Nephron progenitor cell (in vitro differentiated cells): ENCODE measurements at places on chromosomes 5 and 9.

DNA sequence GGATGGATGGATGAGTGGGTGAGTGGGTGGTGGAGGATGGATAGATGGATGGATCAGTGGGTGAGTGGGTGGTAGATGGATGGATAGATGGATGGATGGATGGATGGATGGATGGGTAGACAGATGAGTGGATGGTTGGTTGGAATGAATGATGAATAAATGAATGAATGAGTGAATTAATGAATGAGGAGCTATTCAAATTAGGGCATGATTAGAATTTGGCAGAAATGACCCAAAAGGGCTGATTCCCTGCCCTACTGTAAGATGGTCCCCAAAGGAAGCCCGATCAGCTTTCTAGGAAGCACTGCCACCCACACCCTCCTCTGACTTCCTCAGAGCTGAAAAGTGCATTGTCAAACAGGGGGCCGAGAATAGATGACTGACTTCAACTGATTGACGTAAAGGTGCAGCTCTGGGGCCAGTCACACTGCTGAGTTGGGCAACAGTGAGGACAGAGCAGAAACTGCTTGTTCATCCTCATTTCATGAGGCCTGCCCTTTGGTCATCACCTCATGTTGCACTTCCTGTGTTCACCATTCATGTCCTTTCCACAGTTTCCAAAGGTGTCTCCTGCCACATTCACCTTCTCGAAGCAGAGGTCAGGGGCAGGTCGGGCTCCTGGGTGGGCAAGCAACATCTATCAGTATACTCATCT, 34.3 kb downstream of the NIPAL4 start:
- DNase-seq, result no peak

- no peak for DNase-seq
These were observed 47.9 kb upstream of the FKTN start for GRCh38 chr9:105510024-105510423.

GRCh38 chr9:18330401-18331309, 143.3 kb upstream of the ADAMTSL1 start:
- no peak for DNase-seq

- no peak for DNase-seq
These were observed 109.2 kb downstream of the SAXO1 start for GRCh38 chr9:18923671-18924430.

GRCh38 chr5:2140501-2141175, 257.9 kb upstream of the IRX4 start:
- DNase-seq, result no peak

DNA sequence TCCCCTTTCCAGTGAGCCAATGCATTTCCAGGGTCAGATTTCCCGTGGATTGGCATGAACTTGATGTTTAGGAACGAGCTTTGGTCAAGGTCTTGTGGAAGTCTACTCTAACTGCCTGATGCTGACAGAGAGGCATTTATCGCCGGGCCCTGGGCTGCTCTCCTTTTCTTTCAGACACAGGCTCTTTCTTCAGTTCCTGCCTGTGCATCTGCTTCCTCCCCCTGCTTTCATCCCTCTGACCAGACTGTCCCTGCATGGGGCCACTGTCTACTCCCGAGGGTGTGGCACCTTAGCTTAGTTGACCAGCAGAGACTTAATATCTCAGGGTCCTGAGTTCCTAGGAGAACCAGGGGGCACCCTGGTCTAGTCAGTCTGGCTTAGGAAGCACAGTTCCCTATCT, 41.2 kb downstream of the RALGPS1 start:
- no peak for DNase-seq

DNA sequence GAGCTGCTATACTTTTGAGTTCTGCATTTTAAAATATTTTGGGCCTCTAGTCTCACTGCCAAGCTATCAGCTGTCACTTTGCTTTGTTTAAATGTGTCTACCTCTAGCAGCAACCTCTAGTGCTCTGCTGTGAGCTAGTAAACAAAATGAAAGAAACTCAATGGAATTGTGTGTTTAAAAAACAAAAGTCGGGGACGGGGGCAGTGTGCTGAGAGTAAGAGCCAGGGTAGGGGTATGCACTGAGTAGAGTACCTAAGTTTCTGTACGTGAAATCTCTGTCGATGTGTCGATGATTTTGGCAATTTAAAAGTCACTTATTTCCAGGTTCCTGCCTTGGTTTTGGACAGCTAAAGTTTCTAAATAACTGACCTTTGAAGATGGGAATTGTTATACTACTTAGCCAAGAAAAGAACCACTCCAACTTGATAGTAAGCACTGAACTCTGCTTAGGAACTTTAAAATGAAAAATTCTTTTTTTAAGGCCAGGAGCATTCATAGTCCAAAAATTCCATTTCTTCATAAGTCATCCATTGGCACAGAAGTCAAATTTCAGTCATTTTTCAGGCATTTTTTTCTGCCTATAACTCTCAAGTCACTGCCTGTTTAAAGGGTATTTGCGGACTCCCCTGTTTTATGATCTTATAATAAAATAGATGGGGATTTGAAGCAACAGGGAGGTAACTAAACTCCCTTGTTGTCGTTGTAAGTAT, 111.5 kb downstream of the SAXO1 start:
- DNase-seq, result no peak

DNA sequence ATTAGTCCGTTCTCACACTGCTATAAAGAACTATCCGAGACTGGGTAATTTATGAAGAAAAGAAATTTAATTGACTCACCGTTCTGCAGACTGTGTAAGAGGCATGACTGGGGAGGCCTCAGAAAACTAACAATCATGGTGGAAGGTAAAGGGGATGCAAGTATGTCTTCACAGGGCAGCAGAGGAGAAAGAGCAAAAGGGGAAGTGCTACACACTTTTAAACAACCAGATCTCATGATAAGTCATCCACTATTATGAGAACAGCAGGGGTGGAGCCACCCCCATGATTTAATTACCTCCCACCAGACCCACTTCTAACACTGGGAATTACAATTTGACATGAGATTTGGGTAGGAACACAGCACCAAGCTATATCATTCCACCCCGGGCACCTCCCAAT, 26.6 kb downstream of the FST start:
- no peak for DNase-seq

DNA sequence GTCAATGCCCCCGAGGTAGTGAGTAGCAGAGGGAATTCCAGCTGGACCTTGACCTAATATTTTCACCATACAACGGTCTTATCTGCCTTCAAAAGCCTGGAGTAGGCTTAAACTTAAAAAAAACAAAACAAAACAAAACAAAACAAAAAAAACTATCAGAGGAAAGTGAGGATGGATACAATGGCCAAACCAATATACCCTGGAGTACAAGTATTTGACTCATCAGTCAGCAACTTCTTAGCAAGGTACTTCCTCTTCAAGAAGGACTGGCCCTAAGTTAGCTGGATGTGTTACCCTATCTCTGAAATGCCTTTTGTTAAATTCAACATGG, 160.6 kb upstream of the GNA14 start:
- no peak for DNase-seq

GRCh38 chr5:83955916-83956315, 235.3 kb upstream of the HAPLN1 start:
- DNase-seq, result no peak

- DNase-seq, result no peak
These were observed 383.9 kb downstream of the TLR4 start for GRCh38 chr9:118088090-118088489.

- peak; percentile 41 for DNase-seq
These were observed 17.5 kb downstream of the LMX1B start for GRCh38 chr9:126631254-126631653.

- DNase-seq, result no peak
These were observed 72.1 kb upstream of the ANKRD55 start for GRCh38 chr5:56305001-56305950.

- no peak for DNase-seq
These were observed 151.5 kb downstream of the DCP2 start for GRCh38 chr5:113128082-113128481.

GRCh38 chr5:63245271-63245670, 666.7 kb downstream of the LRRC70 start:
- DNase-seq, result no peak

- DNase-seq, result no peak
These were observed 75.5 kb downstream of the CACNA1B start for GRCh38 chr9:137952976-137953666.

GRCh38 chr9:128636024-128636390, 20.6 kb downstream of the DYNC2I2 start:
- peak; percentile 29 for DNase-seq

- no peak for DNase-seq
These were observed 50.3 kb upstream of the ZFR start for GRCh38 chr5:32494827-32495226.

GRCh38 chr5:56161927-56162326, 71.2 kb downstream of the ANKRD55 start:
- no peak for DNase-seq

DNA sequence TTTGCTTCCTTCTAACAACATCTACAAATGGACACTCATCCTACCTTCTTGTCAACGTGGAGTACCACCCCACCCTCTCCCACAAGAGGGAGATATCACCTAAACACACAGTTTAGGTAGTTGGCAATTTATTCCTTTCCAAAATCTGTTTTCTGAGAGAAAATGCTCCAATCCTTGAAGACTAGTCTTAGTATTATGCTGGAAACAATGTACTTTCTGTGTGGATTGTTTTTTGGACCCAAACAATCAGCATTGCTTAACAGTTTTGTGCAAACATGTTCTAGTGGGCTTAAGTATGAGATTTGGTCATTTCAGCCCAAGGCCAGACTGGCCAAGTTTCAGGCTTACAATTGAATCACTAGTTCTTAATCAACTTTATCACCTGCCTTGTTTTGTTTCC, 359.1 kb downstream of the ARHGEF28 start:
- DNase-seq, result no peak

DNA sequence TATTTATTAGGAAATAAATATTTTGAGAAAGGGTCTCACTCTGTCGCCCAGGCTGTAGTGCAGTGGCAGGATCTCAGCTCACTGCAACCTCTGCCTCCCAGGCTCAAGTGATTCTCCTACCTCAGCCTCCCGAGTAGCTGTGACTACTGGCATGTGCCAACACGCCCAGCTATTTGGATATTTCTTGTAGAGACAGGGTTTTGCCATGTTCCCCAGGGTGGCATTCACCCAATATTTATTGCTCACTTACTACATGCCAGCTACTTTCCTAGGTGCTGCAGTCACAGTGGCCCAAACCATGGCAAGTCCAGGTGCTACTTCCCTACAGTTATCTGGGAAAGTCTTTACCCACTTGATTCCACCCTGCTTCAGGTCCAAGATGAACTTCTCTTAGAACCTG, 8.3 kb upstream of the MED7 start:
- DNase-seq, result no peak

DNA sequence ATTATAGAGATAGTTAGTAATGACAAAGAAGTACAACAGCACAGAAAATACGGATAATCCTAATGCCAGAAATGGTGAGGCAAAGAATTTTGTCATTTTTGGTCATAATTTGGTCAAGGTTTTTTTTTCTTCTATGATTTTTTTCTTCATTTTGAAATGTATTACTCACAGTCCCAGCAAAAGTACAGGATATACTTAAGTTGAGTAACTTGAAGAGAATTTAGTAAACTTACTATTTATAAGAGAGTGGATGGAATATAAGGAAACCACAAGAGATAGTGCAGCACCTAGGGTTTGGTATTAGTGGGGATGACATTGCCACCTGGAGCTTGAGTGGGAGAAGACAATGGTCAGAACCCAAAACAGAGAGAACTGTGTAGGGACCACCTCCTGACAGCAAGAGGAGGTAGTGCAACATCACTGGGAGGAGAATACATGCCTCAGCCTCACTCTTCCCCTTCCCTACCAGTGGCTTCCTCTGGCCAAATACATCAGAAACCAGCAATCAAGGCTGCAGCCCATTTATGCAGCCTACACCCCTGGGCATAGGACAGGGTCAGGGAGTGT, 434.5 kb upstream of the TRPC7 start:
- DNase-seq, result no peak

DNA sequence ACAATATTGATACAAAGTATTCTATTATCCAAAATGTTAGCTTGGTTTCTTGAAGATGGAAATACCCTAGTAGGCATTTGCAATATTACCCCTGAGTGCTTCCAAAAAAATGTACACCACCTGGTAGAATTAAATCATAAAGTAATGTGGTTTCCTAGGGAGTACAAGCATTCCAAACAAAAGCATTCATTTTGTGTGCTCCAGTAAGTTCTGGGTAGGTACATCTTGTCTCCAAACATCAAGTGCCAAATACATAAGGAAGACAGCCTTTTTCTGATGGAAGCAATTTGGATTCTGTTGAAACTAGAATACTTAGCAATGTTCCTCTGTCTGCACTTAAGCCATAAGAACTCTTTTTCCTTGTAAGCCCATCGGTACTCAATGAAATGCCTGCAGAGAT, 73.1 kb upstream of the IL7R start:
- DNase-seq, result no peak

GRCh38 chr9:112487799-112488340, 1.2 kb downstream of the KIAA1958 start:
- DNase-seq, result no peak

- DNase-seq, result no peak
These were observed 91.4 kb downstream of the SLC12A2 start for GRCh38 chr5:128174951-128175350.

GRCh38 chr5:132471944-132472343, 18.6 kb downstream of the IRF1 start:
- DNase-seq, result no peak

DNA sequence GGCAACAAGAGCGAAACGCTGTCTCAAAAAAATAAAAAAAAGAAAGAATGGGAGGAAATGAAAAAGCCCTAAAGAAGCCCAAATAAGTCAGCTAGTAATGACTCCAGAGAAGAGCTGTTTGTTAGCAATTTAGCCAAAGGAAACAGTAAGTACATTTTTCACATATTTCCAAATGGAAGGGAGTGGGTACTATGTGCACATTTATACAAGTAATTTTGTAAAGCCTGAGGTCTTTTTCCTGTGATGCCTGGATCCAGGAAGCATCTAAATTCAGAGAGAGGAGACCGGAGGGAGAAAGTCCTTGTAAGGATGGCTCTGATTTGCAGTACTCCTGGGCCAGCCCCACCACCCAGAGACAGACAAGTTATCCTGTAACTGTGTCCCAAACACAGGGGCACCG, 14.7 kb downstream of the FBP1 start:
- DNase-seq, result no peak

DNA sequence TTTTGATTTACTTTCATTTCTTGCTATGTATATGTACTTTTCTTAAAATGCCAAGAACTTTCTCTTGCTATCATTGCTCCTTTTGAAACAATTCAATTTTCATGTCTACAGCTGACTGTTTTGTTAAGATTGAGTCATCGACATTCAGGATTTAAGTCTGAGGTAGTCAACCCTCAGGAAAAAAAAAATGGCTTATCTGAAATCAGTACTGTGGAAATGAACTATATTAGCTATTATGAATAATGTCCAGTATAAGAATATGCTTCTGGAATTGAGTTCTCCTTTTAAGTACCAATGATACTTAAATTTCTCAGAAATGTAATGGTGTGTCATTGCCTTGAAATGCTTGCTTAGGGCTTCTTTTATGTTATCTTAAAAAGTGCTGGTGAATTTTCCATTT, 37.9 kb downstream of the TNFAIP8 start:
- no peak for DNase-seq

- peak; percentile 13 for DNase-seq
These were observed 28.5 kb downstream of the KCNV2 start for GRCh38 chr9:2745560-2746380.
